ENCODE measurements at places on chromosomes 7 and 10. TPM values are rescaled to one million over a fixed set of nuclear protein-coding genes. Genes with fewer than 3 reads are reported as not detected.

GRCh38 chr7:47782792-47783191 lies 165.5 kb downstream of the PKD1L1 start:
- DNase-seq, result no peak

DNA sequence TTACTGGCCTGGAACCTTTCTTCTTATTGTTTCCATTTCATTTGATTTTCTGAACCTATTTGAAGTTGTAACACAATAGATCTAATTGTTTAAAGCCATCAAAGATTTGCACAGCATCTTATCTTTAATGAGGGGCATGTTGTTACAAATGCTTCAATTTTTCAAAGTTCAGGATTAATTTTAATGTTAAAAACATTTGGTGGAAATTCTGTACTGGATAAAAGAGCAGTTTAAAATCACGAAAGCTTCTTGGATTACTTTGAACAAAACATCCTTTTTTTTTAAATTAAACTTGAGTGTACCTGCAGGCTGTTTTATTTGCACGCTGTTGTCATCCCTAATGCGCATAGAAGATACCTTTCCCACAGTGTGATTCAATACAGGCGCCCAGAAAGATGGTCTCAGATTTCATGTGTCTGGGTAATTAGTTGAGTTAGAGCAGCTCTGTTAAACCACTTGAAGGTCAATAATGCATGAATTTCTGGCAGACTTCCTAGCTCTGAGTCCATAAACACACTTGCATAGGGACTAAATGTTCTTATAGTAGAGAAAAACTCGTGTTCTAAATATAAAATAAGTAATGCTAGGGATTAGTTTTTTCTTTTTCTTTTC lies 29.3 kb upstream of the DDX50 start:
- peak; percentile 93 for DNase-seq

DNA sequence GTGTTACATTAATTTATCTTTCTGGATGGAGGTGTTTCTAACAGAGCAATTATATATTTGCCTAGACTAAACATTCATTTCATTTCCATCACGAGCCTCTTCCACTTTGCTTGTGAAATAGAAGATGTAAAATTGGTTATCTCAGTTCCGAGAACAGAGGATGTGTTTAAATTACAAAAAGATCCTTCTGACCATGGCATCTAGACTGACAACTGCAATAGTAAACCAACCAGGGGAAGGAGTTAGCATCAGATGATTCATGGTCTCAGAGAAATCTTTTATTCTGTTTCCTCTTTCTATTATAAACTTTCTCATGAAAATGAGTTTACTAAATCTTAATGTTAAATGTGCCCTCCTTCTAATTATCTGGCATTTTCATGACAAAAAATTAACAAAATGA lies 149.8 kb upstream of the WDR11 start:
- DNase-seq, result no peak

- no peak for DNase-seq
These were observed 8.5 kb downstream of the RASSF4 start for GRCh38 chr10:44968091-44968490.

GRCh38 chr10:30284865-30285594 lies 64.0 kb downstream of the MTPAP start:
- DNase-seq, result peak; percentile 7

GRCh38 chr10:132195366-132196075 lies 8.8 kb downstream of the DPYSL4 start:
- DNase-seq, result no peak

Gene JAKMIP3
- polyA plus RNA-seq, result 0.56 TPM

DNA sequence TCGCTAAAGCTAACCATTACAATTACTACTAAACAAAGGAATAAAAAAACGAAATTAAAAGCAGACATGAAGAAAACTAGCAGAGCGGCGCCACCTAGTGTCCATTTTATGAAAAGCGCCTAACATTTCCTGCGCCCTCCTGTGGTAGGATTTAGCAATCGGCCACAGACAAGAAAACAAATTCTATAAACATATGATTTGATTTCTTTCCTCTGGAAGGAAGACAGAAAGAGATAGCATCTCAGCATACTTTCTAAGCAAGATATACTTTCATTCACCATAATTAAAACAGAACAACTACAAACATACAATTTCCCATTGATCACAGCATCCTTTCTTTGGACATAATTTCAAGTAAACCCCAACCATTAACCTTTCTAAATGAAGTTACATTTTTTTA lies 337.7 kb upstream of the NPVF start:
- DNase-seq, result peak; percentile 75

Data from muscle of back (tissue), 13 donors.